MG63 (cell line): ENCODE measurements at places on chromosomes 2 and 18. TPM values are rescaled to one million over a fixed set of nuclear protein-coding genes. Genes with fewer than 3 reads are reported as not detected.

CNGA3 gene
- total RNA-seq = not detected in 2 replicates

CXCR1 gene
- not detected in 2 replicates for total RNA-seq

ADD2 gene
- 3.4 and 13.3 TPM in 2 replicates for total RNA-seq

ASPRV1 gene
- 0.95 and 2.4 TPM in 2 replicates for total RNA-seq

METAP1D gene
- 6.9 and 16.4 TPM in 2 replicates for total RNA-seq

SPRED2 gene
- 1.7 and 3.8 TPM in 2 replicates for total RNA-seq

MRPL33 gene
- total RNA-seq = 166 and 232 TPM in 2 replicates

TMEM178A gene
- not detected in 2 replicates for total RNA-seq
